ENCODE measurements at places on chromosomes 5 and 9. TPM values are rescaled to one million over a fixed set of nuclear protein-coding genes. Genes with fewer than 3 reads are reported as not detected.

The CDKN2A gene
- polyA plus RNA-seq, result 2.1 TPM

The ARL14EPL gene
- polyA plus RNA-seq, result not detected

The RAD1 gene
- 10.1 TPM for polyA plus RNA-seq

The KCNN2 gene
- polyA plus RNA-seq, result 3.4 TPM

The ZCCHC9 gene
- polyA plus RNA-seq, result 14.7 TPM

The DMGDH gene
- polyA plus RNA-seq, result 1.4 TPM

The PCDHB12 gene
- 0.46 TPM for polyA plus RNA-seq

The TUT7 gene
- 12.1 TPM for polyA plus RNA-seq

The DNAH5 gene
- 1.0 TPM for polyA plus RNA-seq

The MACROH2A1 gene
- 69.6 TPM for polyA plus RNA-seq

The PPP2R2B gene
- polyA plus RNA-seq, result 3.5 TPM

The GOLGA1 gene
- 10.1 TPM for polyA plus RNA-seq

The SLC46A2 gene
- not detected for polyA plus RNA-seq

The GCNT4 gene
- 1.7 TPM for polyA plus RNA-seq

The WNK2 gene
- polyA plus RNA-seq, result 77.4 TPM

The SLC4A9 gene
- polyA plus RNA-seq, result 1.0 TPM

The PCDHGC5 gene
- 0.61 TPM for polyA plus RNA-seq

The DCTN3 gene
- polyA plus RNA-seq, result 37.4 TPM

Measured in pancreas (tissue), 10 donors.